ENCODE measurements at places on chromosomes 11 and 22.

DNA sequence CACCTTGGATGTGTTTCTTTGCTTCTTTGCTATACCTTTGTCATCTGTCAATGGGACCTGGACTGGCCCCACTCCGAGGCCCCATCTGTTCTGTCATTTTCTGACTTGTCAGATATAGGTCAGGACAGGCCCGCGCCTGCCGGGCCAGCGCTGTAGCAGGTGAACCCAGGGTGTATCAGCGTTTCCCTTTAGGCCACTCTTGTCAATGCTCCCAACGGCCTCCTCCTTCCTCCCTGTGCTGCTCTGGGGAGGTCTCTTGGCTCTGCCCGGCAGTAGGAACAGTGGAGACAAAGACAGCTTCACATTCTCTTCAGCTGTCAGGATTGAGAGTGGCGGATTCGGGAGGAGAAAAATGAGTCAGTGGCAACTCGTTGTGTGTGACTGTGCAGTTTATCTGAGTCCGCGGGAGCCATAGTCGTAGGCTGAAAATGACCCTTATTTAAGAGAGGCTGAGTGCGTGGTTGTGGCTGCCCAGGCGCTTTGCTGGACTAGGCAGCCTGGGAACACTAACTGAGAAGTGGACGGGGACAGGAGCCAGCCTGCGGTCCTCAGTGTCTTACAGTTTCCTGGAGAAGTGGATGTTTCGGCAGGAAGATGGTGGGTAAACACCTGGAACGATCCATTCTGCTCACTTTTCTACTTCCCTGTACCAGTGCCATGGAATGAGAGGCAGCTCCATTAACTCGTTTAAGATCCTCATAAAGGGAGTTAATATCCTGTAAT lies 102.3 kb downstream of the PRR5L start:
- DNase-seq: no peak

DNA sequence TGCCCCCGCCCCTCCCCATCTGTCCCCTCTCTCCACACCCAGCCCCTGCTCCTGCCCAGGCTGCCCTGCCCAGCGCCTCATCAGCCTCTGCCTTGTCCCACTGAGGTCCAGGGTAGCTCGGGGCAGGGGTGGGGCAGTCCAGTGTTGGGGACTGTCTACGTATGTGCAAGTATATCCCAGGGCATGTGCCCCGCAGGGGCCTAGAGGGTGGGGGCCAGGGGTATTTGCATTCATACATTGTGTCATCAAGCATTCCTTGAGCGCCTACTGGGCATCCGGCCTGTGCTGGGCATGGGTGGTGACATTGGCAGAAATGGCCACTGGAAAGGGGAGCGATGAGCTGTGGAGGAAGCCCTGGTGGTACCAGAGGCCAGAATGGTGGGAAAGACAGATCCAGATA lies 17.6 kb upstream of the TAB1 start:
- DNase-seq: no peak

DNA sequence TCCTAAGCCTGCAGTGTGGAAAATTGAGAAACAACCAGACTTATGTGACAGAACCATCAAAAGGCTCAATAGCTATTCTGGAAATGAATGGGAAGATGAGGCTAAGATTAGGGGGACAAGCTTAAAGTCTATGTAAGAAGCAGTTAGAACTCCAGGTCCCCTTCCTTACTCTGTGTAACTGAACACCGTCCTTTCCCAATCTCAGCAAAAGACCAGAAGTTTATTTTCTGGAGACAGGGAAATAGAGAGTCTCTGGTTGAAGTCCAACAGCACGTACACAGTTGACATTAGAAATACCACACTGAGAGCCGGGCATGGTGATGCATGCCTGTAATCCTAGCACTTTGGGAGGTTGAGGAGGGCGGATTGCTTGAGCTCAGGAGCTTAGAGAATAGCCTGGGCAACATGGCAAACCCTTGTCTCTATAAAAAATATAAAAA lies 93.9 kb downstream of the CD44 start:
- DNase-seq: no peak

DNA sequence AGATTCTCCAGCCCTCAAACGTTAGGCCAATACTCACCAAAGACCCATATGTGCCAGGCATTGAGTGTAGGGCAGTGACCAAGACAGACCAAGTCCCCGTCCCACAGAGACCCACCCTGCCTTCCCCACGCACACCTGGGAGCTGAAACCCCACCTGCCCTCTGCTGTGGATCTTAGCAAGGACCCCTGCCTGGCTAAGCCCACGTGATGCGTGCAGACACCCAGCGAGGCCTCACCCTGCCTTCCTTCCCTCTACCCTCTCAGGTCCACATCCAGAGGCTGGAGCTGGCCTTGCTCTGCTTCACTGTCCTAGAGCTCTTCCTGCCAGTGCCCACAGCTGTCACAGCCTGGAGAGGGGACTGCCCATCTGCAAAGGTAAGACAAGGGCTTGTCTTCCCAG lies 10.2 kb downstream of the MS4A10 start:
- no peak for DNase-seq

GRCh38 chr11:61621917-61622585 lies 41.2 kb upstream of the SYT7 start:
- no peak for DNase-seq

- no peak for DNase-seq
Measured at GRCh38 chr11:119624102-119624615, 104.8 kb downstream of the NECTIN1 start.

DNA sequence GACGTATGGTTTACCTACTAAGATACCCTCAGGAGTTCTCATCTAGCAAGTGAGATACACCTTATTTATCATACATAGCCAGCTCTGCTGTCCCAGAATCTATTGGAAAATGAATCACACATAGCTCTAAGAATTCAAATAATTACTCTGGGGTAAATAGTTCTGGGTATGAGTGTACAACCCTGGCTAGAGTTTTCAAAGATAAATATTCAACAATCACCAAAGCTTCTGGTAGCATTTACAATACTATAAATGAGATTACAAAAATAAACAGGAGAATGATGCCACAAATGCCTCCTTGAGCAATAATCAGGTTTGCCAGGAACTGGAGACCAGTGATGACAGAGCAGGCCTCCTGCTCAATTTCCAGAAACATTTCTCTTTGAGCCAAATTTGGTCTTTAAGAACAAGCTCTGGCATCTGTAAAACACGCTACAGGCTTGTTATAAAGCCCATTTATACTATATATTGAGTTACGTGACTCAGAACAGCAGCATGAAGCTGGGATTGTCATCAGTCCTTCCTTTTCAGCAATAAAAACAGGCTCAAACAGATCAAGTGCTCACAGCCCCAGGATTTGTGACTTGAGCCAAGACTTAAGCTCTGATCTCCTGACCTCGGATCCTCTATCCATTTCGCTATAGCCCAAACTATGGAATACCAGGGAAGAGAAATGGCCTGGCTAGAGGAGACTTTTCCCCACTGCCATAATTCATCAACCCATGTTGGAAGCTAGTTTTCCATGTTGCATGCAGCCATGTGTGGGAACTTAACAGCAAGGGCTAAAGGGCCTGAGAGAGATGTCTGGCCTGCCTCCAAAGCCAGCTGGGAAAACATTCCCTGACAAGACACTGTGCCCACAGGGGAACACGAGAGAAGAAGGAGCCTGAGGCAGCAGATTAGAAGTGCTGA lies 19.7 kb downstream of the RAB30 start:
- DNase-seq: no peak

GRCh38 chr11:116505298-116506262 lies 267.2 kb downstream of the BUD13 start:
- no peak for DNase-seq

DNA sequence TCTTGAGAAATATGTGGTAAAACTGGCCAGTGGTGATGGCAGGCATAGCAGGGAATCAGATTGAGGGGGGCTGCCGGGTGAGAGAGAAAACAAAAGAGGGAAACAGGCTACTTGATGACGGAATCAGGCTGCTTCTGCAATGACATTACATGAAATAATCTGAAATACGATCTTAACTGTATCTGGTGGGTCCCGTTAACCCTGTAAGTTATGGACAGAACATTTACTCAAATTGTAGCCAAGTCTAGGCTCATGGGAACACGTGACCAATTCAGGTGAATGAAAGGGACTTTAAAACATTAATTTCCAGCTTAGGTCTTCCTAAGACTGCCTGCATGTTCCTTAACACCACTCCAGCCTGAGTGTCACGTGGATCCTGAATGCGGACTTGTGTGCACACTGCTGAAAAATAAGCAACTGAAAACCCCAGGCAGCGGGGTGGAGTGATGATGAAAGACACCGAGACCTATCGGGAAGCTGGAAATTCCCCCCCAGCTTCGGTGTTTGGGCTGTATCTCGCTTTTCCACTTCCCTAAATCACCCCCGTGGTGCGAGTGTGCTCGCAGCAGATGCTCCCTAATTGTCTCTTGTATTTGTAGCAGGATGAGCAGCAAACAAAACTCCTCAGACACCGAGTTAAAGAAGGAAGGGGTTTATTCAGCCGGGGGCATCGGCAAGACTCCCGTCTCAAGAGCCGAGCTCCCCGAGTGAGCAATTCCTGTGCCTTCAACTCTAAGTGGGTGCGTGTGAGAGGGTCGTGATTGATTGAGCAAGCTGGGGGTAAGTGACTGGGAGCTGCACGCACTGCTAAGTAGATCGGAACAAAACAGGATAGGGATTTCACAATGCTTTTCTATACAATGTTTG lies 145.0 kb upstream of the GRK3 start:
- DNase-seq: no peak

GRCh38 chr11:12456651-12457579 lies 79.5 kb downstream of the PARVA start:
- DNase-seq: no peak

DNA sequence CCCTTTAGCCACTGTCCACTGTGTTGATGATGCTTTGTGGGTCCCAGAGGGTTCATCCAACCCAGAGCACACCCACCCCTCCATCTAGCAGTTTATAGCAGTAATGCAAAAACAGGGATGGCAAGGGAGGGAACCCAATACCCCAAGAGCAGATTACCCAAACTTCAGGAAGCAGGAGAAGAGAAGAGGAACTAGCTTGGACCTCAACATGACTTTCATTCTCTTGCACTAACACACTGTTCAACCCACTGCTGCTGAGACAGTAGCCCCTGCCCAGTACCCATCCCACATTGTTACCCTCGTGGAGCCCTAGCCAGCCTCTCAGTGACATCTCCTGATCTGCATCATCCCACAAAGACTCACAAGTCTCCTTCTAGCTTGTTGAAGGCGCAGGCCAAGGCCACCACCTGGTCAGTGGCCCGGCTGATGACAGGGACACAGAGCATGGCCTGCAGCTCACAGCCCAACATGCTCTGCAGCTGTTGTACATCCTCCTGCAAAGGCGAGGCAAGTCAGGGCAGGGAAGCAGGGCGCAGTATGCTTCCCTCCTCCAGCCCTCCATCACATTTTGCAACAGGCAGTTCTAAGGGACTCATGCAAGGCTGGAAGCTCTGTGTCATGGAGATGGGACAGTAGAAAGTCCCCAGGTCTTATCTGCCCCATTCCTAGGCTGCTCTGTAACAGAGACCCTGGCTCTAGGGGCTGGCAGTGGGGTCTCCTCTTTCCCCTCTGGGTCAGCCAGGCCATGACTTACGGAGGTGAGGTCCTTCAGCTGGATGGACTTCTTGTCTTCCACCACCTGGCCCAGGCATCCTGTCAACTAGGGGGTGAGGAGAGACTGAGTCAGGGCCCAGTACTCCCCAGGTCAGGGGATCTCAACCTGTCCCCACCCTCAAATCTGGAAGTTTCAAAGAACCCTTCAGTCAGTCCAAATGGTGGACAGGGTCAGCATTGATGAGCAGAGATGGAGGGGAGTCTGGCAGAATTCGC lies 85.5 kb downstream of the PDE2A start:
- no peak for DNase-seq

GRCh38 chr22:48395201-48395600 lies 1432.5 kb downstream of the BRD1 start:
- DNase-seq: no peak

GRCh38 chr22:27534720-27535125 lies 266.8 kb downstream of the MN1 start:
- DNase-seq: no peak

DNA sequence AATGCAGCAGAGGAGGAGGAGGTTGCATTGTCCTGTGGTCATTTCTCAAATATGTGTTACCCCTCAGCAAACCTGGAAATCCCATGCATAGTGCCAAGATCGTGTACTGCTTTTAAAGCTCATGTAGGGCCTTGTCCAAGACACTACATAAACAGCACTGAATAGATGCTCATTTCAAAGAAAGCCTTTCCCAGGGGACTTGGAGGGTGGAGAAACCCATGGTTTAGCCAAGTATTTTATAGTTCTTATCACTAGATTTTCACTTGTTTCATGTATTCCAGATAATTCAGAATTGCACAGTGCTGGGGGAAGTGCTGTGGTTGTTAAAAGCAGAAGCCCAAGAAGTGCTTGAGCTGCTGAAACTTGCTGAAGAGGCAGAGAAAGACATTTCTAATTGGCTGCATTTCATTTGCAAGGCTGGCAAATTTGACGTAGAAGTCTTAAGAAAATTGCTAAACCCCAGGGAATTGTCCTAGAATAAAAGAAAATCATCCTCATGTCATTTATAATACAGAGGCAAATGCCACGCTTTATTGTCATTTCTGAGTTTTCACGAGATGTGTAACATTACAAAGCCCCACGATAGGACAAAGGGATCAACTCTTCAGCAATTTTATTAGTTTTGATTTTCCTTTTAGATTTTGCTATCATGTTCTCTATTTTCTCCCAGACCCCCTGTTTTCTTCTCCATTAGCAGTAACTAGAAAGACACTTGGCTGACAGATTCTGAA lies 20.1 kb downstream of the CSRP3 start:
- no peak for DNase-seq

DNA sequence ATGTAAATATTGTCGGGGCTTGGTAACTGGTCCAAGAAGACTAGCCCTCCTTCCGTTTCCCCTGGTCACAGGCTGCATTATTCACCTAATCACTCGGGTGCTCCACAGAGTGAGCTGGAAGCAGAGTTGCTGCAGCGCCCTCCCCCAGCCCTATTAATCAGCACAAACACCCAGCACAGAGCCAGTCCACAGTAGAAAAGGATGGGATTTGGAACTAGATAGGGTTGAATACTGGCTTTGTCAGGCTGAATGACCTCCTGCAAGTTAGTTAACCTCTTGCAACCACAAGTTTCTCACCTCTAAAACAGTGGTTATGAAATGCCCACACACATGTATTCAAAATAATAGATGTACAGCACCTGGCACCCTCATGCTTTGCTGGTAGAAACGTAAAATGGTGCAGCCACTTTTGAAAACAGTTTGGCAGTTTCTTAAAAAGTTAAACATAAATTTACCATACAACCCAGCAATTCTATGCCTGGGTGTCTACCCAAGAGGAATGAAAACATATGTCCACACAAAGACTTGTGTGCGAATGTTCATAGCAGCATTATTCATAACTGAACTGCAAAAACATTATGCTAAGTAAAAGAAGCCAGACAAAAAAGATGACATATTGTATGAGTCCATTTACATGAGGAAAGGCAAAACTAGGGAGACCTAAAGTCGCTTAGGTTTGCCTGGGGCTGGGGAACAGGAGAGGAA lies 31.7 kb upstream of the APLP2 start:
- no peak for DNase-seq

All from memory B cell (primary cell).